ENCODE measurements at places on chromosomes 4 and X.

DNA sequence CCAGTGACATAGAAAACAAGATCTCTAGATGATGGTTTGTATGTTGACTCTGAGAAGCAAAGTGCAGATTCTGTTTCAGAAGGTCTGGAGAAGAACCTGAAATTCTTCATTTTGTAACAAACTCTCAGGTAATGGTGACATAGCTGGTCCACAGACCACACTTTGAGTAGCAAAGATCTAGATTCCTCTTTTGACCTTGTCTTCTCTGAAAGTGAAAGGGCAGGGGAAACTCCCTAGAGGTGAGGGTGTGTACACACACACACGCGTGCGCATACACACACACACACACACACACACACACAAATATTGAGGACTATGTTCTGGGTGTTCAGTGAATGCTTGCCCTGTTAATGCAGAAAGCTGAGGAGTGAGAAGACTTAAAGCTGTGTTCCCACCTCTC is 110.1 kb downstream of the NHSL2 start:
- DNase-seq: no peak

DNA sequence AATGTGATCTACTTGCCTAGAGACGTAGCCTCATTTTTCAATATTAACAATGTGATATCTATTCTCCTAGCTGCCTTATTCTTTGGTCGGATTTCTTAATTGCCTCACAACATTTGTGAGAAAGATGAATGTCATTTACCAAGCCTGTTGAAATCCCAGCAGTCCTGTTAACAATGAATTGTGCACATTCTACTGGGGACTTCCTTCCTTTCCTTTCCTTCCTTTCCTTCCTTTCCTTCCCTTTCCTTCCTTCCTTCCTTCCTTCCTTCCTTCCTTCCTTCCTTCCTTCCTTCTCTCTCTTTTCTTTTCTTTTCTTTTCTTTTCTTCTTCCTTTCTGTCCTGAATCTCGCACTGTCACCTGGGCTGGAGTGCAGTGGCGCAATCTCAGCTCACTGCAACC is 107.1 kb downstream of the GPAT3 start:
- DNase-seq: no peak

GRCh38 chr4:182113779-182114178 is 129.4 kb upstream of the TENM3 start:
- DNase-seq: no peak

DNA sequence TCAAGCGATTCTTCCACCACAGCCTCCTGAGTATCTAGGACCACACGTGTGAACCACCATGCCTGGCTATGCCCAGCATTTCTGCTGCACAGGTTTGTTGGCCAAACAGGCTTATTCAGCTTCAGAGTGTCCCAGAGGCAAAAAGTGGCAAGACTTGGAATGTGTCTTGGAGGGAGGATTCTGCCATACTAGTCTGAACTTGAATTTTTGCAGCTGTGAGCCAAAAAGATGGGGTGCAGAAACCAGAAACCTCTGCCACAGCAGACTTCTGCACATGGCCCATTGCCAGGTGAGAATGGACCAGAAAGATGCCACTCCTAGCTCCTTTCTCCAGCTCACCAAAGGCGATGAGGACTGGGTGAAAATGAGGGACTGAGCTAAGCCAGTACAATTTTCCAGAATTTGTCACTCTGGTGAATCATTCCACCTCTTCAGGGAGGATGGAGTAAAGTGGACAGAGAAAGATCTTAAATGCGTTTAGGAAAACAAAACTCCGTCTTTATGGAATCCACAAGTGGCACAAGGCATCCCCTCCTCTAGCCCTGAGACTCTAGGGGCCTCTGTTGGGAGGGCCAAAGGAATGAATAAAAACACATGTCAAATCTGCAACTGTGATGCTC is 369.1 kb upstream of the CLNK start:
- no peak for DNase-seq

DNA sequence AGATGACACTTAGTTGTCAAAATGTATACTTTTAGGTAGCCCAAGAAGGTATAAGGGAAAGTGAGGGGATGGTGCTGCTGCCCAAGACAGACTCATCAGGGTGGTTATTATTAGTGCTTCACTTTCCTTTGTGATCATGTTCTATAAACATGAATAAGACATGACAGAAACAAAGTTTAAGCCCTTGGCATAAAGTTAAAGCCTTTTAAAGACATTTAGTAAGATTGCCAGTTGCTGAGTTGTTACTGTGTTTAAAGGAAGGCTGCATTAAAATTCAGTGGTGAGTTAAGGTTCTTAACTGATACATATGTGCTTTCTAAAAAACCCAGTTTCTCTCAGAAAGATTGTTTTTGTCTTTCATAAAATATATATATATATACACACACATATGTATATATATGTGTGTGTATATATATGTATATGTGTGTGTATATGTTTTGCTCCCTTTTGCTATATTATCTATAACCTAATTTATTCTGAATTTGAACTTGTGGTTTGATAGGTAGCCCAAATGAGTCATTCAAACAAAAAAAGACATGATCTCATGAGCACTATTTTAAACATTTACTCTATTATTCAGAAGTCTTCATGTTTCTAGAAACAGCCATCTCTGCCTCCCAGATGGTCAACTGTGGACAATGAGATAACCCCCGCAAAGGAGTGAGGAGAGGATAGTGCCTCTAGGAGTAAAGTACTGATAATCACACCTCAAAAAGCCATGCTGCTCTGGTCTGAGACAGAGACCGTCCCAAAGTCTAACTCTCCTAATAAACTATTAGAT is 98.1 kb upstream of the OTUD4 start:
- no peak for DNase-seq

GRCh38 chrX:150813922-150814321 is 84.5 kb downstream of the CD99L2 start:
- no peak for DNase-seq

DNA sequence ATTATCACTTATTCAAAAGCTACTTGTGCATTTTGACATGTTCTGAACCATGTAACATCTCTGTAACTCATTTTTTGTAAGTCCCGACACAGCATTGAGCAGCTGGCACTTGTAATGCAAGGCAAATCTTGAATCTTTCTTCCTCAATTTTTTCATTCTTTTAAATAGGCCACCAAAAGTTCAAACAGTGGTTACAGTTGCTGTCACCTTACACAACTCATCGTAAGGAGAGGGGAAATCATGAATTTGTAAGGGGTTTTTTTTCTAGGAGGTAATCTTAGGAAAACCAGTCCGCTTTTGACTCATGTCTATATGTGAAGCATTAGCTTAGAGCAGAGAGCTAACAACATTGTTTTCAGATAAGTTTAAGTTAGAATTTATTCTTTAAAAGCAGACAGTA is 124.5 kb downstream of the PDLIM5 start:
- DNase-seq: no peak

DNA sequence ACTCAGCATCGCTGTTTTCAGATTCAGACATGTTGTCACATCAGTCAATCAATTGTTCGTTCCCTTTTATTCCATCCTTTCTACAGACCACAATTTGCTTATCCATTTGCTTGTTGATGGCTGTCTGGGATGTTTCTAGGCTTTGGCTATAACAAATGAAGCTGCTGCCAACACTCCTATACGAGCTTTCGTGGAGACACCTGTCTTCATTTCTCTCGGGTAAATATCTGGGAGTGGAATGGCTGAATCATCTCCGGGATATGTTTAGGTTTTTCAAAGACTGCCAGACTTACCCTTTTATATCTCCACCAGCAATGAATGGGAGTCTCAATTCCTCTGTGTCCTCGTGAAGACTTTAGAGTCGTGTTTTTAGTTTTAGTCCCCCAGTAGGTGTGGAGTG is 118.9 kb downstream of the SORCS2 start:
- DNase-seq: no peak

DNA sequence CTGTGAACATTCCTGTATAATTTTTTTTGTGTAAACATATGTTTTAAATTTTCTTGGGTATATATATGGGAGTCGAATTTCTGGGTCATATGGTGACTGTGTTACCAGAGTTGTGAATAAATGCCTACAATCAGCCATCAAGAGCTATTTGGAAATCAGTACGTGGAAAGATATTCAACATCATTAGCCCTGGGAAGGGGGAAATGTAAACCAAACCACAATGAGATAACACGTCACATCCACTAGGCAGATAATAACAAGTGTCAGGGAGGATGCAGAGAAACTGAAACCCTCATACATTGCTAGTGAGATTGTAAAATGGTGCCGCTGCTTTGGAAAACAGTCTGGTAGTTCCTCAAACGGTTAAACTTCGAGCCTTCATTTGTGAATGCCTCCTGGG is 43.9 kb downstream of the LUZP4 start:
- no peak for DNase-seq

DNA sequence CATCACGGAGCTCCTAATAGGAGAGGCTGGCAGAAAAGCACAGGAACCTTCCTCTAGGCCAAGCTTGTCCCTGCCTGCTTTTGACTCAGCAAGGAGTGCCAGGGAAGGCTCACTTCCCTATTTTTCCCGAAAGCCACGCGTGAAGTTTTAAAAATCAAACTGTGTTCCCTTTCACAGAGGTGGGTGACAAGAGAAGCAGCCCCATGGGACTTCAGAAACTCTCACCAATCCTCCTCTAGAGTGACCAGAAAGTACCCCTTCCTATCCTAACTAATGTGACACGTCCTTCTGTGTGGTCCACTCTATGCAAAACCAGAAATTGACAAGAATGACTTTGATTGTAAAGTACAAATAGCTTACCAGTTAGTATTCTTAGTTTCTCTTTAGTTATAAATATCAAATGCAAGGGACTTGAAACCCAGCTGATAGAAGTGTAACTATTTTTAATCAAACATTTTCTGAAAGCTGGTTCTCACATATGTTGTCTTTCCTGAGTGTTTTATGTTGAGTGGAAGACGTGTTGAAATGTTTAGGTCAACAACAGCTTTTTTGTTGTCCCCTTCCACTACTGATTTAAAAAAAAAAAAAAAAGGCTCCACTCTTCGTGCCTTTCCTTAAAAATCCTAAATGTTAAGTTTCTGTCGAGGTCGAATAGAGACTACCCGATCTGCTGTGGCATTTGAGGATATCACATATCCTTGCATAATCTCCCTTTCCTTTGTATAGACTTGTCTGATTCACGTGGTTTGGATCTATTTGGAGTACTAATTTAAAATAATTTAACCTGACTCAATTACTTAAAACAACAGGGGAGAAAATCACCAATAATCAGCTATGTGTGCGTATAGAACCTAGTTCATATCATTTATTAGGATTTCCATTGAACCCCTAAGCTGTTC is 42.1 kb downstream of the NFKB1 start:
- no peak for DNase-seq

- no peak for DNase-seq
Measured at GRCh38 chrX:15985937-15986336, 131.3 kb upstream of the AP1S2 start.
